Stimulated activated CD4-positive, alpha-beta T cell treated with anti-CD3 and anti-CD28 coated beads, Interleukin-12 subunit alpha, Interleukin-12 subunit beta, amount 100 ng/mL, for 48 hours (primary cell): ENCODE measurements at places on chromosomes 3 and 15.

- DNase-seq: no peak
These were observed 5.4 kb upstream of the PLOD2 start for GRCh38 chr3:146166415-146166821.

DNA sequence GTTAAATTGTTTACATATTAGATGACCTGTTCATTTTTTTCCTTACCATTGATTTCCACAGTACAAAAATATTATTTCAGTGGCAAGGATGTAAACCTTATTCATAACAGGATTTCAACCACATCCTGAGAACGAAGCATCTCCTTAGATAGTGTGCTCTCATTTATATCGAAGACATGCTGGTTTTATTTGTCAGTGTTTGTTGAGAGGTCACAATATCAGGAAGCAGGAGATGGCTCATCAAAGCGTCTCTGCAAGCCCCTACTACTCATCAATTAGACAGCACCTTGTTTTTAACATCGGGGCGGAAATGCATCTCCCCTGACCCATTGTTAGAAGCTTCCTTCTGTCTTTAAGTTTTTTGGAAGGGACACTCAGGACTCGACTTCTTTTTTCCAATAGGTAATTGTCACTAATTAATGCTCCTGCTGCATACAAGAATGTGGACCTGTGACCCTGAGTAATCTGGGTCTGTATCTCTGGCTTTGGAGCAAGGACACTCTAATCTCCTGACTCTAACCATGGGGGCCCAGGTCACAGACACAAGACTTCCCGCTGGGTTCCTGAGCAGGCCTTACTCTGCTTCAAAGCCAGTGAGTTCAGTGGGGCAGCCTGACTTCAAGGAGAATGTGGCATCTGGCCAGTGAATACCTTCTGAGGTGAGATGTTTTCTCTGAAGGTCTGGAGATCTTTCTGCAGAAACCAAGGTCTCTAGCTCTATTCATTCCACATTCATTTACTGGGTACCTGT, 50.3 kb downstream of the MECOM start:
- no peak for DNase-seq

DNA sequence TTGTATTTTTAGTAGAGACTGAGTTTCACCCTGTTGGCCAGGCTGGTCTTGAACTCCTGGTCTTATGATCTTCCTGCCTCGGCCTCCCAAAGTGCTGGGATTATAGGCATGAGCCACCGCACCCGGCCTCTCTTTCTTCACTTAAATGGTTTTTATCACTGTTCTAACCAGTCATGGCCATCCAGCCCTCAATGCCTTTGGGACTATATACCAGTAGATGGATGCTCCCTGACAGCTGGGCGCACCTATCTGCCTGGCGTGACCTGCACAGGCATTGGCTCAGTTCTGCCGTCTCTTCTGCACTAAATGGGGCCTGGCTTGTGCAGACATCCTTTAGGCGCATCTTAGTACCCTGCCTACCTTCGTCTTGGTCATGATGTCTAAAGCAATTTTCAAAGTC, 233.4 kb downstream of the ADAMTS17 start:
- DNase-seq: no peak

DNA sequence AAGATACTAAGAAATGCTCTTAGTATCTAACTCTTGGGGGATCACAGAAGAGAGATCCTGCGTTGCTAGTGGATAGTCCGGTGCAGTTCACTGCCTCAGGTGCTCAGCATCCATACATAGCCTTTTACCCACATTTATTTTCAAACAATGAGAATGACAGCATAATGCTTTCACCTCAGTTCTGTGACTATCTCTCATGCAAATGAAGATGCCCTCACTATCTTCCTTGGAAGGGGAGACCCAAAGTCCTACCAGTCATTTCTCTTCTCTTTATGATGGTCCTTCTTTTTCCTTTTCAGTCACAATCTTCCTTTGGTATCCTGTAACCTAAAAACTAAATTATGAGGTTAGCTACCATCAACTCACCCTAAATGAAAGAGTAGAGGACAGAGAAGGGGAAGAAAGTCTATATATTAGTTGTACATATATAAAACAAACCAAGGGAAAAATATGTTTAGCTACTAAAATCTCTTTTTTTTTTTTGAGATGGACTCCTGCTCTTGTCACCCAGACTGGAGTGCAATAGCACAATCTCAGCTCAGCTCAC, 30.9 kb upstream of the SLC28A2 start:
- no peak for DNase-seq

DNA sequence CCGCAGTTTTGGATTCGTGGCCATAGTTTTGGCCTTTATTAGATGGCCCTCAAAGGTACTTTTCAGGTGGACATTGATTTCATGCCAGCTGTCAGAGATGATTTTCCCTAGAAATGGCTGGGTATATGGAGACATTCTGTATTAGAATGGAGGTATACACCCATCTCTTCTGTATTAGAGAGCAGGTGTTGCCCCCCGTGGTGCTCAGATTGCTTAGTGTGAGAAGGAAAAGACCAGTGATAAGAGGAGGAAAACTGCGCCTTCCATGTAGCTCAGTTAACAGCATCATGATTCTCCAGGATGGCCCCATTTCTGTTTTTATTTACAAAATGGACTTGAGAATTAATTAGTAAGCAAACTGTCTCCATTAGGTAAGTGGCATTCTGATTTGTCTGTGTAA, 145.9 kb downstream of the IGF1R start:
- DNase-seq: no peak

- no peak for DNase-seq
These were observed 368.7 kb upstream of the TBL1XR1 start for GRCh38 chr3:177565981-177566380.

DNA sequence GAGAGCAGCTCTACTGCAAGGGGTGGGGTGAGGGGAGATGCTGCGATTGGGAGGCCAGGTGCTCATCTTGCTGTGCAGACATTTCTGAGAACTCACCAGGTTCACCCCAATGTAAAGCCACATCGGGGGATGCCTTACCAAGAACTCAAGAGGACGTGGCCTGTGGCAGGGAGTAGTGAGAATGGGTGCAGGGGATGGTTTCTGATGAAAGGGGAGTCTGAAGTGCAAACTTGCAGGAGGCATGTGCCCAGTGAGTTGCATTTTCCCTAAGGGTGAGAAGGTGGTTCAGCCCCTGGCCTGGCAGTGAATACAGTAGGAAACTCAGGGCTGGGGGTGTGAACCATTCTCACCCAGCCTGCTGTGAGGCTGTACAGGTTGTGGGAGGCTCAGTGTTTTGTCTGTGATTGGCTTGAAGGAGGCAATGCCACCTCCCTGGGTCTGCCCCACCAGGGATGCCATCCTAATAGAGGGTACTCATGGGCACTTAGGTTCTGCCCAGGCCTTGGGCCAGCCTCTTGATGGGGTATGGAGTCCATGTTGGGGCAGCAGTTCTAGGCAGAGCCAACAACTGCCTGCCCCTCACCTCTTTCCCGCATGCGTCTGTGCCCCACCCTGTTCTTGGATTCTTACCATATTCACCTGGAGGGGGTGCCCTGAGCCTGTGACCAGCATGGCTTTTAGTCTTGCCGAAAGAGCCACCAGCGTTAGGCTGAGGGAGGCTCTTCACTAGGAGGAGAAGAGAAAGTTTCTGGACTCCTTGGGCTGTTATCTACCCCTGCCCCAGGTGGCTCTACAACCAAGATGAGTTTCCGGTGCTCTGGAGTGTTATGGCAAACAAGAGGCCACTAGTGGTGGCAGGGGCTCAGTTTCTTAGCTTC, 4.5 kb downstream of the HEMK1 start:
- DNase-seq: peak; percentile 57

- DNase-seq: no peak
These were observed 296.1 kb upstream of the UMPS start for GRCh38 chr3:124434176-124434575.

DNA sequence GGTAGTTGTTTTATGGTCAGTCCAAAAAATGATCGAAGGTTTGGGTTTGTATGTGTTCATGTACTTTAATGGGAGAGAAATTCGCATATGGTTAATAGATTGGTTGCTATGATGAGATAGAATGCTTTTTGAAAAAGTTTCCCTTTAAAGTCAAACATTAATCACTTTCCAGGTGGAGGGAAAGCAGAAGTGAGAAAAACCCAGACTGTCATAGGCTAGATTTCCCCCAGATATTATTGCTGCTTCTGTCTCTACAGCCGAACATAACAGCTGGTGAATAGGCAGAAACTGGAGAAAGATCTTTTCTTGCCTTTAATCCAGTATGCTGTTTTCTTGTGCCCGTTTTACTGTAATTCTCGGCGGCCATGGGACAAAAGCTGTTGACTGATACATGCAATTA, 287.6 kb downstream of the SOX2 start:
- no peak for DNase-seq

DNA sequence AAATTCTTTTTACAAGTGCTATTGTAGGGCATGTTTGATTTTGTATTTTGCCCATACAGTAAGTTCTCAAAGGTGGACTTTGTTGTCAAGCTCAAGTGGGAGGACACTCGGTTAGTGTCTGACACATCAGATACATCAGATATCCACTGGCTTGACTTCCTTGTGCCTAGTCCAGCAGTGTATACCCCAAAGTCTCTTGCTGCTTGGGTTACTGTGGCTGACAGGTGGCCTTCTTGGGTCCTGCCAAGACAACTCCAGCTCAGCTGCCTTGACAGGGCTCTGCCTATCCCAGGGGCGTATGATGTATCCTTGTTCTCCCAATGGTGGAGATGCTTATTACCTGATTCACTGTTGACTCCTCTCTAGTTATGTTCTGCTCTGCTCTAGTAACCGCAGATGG, 214.9 kb downstream of the CBLB start:
- DNase-seq: no peak

DNA sequence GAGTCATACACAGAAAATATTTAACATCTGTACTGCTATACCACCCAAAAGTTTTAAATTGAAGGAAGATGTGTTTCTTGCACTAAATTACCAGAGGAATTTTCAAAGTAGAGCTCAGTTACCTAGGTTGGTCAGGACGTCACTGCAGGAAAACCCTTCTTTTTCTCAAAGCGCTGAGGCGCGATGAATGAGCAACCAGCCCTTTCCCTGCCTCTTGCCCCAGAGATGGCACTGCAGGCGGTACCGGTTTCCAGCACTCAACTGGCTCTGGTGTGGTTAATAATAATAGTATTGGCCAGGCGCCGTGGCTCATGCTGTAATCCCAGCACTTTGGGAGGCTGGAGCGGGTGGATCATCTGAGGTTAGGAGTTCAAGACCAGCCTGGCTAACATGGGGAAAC, 49.3 kb downstream of the HES1 start:
- no peak for DNase-seq

GRCh38 chr3:55519019-55519418, 31.9 kb upstream of the WNT5A start:
- DNase-seq: no peak

DNA sequence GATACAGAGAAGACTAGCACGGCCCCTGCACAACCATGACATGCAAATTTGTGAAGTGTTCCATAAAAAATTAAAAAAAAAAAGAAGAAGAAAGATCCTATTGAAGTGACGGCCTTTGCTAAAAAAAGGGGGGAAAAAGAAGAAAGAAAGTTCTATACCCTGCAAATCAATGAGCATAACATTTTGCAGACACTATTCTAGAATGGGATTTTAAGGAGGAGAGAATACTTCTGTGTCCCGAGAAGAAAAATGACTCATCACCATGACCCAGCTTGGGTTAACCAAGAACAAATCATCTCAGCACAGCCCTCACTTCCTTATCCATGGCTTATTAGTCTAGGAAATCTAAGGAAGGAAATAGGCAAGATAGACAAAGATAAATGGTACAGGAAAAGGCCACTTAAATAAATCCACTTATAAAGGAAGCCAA, 7.4 kb upstream of the SH3BP5 start:
- DNase-seq: no peak

- no peak for DNase-seq
These were observed 44.2 kb downstream of the SGO1 start for GRCh38 chr3:20141851-20142250.

GRCh38 chr15:79595995-79596622, 164.0 kb downstream of the MINAR1 start:
- DNase-seq: peak; percentile 63

GRCh38 chr15:84734794-84735479, 13.5 kb upstream of the ZNF592 start:
- DNase-seq: peak; percentile 74

- DNase-seq: no peak
These were observed 31.8 kb downstream of the LPP start for GRCh38 chr3:188185717-188186251.

DNA sequence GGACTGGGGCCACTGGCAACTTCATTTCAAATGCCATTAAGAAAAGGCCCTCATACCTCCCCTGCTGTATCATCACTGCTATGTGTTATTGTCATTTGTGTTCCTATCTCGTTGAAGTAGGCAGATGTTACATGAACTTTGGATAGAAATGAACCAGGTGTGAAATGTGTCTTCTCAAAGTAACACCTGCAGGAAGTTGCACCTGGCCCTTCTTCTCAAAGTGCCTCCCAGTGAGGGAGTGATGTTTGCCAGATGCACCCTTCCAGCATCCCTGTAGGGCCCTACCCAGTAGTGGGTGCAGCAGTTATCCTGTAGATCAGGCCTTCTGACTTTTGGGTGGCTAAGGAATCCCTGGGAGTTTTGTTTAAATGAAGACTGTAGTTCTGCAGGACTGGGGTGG, 197.7 kb upstream of the CTNNB1 start:
- DNase-seq: no peak

DNA sequence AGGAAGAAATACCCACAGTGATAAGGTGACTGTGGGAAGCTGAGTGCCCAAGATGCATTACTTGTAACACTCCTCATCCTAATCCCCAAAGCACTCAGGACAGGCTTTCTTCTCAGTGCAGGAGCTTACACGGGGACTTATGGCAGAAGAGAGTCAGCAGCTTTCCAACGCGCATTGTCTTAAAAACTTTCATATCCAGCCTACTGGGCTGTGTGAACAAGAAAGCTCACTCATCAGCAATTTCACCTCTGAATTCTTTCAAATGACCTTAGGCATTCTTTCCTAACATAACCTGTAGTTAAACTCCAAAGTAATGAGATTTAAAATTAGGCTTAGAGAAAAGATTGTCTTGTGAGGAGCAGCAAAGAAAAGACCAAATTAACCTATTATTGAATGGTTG, 132.3 kb downstream of the KCNAB1 start:
- DNase-seq: no peak
